ENCODE measurements at places on chromosomes 16 and 17. TPM values are rescaled to one million over a fixed set of nuclear protein-coding genes. Genes with fewer than 3 reads are reported as not detected.

Gene KRTAP4-9
- total RNA-seq: not detected

Gene MYH3
- total RNA-seq: 2.1 TPM

Gene CDH8
- 5.5 TPM for total RNA-seq

- H3K36me3 ChIP-seq: peaks cover 6% of the 10 kb centered on the region
- H3K27me3 ChIP-seq: peaks cover 4% of the 10 kb centered on the region
- no peak for DNase-seq
- H3K27ac ChIP-seq: peak overlapping the region; percentile 22
Measured at GRCh38 chr17:27354051-27354490, 60.2 kb downstream of the WSB1 start.

- no peaks in the 10 kb centered on the region for H3K4me1 ChIP-seq
- H3K36me3 ChIP-seq: no peaks in the 10 kb centered on the region
- H3K27ac ChIP-seq: no peak overlapping the region
- no peak for DNase-seq
- peaks cover 2% of the 10 kb centered on the region for H3K27me3 ChIP-seq
Measured at GRCh38 chr16:57072616-57073275, 19.6 kb upstream of the CPNE2 start.

- no peaks in the 10 kb centered on the region for H3K4me1 ChIP-seq
- no peak overlapping the region for H3K27ac ChIP-seq
- H3K27me3 ChIP-seq: no peaks in the 10 kb centered on the region
- no peak overlapping the region for H3K4me3 ChIP-seq
- H3K36me3 ChIP-seq: no peaks in the 10 kb centered on the region
Measured at GRCh38 chr16:54568906-54569807, 282.6 kb upstream of the IRX3 start.

- H3K4me3 ChIP-seq: peak overlapping the region; percentile 91
- peak overlapping the region; percentile 100 for H3K27ac ChIP-seq
- no peaks in the 10 kb centered on the region for H3K36me3 ChIP-seq
- DNase-seq: peak; percentile 87
- H3K27me3 ChIP-seq: peaks cover 11% of the 10 kb centered on the region
Measured at GRCh38 chr16:58494981-58495520, 4.9 kb upstream of the NDRG4 start.

DNA sequence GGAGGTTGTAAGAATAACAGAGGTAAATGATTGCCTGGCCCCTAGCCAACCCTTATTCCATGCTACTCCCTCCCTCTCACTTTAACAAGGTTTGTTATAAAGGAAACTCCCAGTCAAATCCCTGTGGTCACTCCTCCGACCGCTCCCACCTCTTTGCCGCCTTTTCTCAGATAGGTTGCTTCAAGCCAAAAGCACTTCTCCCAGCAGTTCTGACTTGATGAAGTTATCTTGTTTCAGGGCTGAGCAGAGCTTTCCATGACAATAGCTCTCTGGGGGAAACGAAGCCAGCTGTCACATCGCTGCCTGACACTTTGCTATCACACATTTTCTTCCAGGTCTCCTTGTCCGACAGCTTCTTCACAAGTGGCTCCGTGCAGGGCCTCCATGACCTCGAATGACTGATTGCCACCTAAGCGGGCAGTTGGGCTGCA, 278.6 kb downstream of the HAPSTR1 start:
- no peaks in the 10 kb centered on the region for H3K36me3 ChIP-seq
- H3K27me3 ChIP-seq: no peaks in the 10 kb centered on the region
- DNase-seq: peak; percentile 48
- peak overlapping the region; percentile 8 for H3K4me3 ChIP-seq
- H3K27ac ChIP-seq: peak overlapping the region; percentile 92

GRCh38 chr16:49356728-49357488, 16.7 kb upstream of the C16orf78 start:
- peaks cover 6% of the 10 kb centered on the region for H3K27me3 ChIP-seq
- H3K36me3 ChIP-seq: no peaks in the 10 kb centered on the region
- H3K27ac ChIP-seq: no peak overlapping the region
- peaks cover 16% of the 10 kb centered on the region for H3K4me1 ChIP-seq
- peak; percentile 25 for DNase-seq
- H3K4me3 ChIP-seq: peak overlapping the region; percentile 54

DNA sequence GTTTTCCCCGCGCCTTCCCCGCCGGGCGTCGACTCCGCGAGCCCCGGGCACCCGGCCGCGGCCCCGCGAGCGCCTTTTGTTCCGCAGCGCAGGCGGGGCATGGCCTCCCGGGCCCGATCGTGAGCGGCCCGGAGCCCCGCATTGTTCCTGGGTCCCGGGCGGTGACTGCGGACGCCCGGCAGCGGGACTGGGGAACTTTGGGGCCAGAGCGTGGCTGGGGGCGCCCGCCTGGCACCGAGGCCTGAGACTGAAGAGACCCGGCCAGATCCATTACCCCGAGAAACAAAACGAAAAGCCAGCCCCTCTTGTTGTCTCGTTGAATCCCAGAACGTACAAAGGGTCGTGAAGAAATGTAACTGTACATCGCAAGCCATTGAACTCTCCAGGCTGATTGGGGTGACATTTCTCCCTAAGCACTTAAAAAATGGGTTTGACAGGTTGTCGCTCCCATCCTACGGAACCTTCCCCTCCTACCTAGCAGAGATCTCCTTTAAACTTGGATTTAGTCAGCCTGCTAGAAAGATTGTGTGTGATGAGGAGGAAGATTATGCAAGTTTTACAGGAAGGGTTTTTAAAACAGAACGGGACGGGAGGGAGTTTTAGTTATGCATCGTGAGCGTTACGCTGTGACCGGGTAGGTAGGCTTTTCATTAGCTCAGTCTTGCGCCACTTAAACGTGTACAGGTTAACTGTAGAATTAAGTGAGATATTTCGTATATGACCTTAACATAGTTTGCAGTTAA, 825 bp downstream of the METTL9 start:
- no peaks in the 10 kb centered on the region for H3K36me3 ChIP-seq
- DNase-seq: peak; percentile 50
- H3K27ac ChIP-seq: peak overlapping the region; percentile 94
- H3K4me3 ChIP-seq: peak overlapping the region; percentile 98
- peaks cover 2% of the 10 kb centered on the region for H3K27me3 ChIP-seq

DNA sequence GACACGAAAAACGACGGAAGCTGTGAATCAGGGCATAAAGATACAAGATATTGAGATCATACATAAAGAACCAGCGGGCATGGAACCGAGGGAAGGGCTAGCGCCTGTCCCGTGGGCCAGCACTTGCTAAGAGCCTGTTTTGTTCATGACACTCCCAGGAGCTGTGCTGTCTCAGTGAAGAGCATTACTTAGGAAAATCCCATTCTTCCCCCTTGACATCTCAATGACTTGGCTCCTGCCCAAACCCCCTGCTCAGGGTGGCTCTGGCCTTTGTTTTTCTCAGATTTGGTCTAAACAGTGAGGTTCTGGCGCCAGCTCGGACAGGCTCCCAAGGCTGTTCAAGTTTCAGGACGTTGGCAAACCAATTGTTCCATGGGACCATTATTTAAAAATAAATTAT, 79.1 kb upstream of the SEC14L1 start:
- no peak overlapping the region for H3K27ac ChIP-seq
- no peaks in the 10 kb centered on the region for H3K36me3 ChIP-seq
- H3K4me1 ChIP-seq: no peaks in the 10 kb centered on the region
- DNase-seq: no peak
- no peak overlapping the region for H3K4me3 ChIP-seq

All from glutamatergic neuron (in vitro differentiated cells).